NCI-H1092 (cell line): ENCODE measurements at places on chromosomes 1 and 21.

- no peak for DNase-seq
Measured at GRCh38 chr21:38798481-38798882, 7.2 kb upstream of the ETS2 start.

DNA sequence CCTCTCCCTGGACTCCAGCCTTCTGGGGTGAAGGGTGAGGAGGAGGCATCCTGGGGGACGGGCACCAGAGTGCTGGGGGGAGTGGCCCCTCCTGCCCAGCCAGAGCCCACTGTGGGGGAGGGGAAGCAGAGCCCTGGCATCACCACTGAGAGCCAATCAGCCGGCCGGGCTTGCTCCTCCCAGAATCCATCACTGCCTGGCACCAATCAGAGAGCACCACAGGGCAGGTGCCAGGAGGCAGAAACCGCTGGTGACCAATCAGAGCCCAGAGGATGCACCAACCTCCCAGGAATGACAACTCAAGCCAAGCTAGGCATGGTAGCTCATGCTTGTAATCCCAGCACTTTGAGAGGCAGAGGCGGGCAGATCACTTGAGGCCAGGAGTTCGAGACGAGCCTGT lies 27.9 kb downstream of the CASZ1 start:
- DNase-seq, result no peak

- no peak for DNase-seq
Measured at GRCh38 chr1:100284591-100284990, 18.6 kb downstream of the RTCA start.

GRCh38 chr1:18010408-18010807 lies 97.2 kb upstream of the IGSF21 start:
- DNase-seq, result no peak

DNA sequence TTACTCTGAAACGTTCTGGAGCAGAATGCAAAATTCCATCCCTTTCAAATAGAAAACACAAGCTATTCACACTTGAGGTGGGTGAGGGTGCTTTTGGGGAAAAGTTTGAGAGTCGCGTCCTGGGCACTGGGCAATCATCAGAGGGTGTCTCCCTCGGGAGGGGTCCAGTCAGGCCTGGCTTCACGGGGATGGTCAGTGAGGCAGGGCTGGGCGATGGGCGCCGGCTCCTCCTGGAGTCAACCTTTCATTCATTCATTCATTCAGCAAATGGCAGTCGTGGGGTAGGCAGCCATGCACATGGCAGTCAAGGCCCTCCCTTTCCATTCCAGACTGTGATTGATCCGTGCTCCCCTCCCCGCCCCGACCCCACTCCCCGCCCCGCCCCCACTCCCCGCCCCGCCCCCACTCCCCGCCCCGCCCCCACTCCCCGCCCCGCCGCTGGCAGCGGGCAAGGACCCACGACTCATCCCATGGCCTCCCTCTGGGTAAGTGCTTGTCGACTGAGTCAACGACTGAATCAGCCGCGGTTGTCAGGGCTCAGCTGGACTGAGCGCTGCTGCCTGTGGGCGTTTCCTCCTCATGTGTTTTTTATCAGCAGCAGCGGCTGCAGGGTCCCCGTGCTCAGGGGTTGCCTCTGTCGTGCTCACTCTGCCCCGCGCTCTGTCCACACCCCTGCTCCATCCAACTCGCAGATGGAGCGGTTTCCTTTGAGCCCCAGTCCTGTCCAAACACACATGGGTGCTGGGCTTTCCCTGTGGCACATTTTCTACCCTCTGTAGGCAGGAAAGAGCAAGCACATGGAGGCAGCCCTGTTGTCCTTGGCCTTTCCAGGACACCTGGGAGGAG lies 12.5 kb upstream of the SPSB1 start:
- DNase-seq, result no peak

DNA sequence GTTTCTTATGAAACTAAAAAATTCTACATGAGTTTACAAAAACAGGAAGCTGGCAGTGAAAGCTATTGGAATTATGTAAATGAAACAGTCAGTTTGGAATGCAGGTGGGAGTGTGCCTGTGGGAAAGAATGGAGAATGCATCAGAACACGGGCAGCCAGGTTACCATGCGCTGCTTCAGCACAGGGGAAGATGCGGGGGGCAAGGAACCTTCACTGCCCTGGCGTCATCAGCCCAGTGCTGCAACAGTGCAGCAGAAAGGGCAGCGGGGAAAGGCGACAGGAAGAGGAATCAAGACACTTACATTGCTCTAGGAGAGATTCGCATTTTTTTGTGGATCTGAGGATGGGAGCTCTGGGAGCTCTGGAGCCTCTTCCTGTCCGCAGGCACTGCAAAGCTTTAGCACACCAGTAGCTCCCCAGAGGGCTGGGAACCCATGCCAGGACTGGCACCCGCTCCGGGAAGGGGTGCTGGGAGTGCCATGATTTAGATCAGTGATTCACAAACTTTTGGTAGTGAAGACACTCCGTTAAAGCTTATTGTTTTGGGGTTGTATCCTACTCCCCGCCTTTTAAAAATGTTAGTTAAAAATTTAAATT lies 64.1 kb upstream of the WDR26 start:
- no peak for DNase-seq
